Stimulated activated CD4-positive, alpha-beta T cell treated with anti-CD3 and anti-CD28 coated beads, Interleukin-4, amount 100 ng/mL, for 24 hours (primary cell): ENCODE measurements at places on chromosomes 6 and 20.

DNA sequence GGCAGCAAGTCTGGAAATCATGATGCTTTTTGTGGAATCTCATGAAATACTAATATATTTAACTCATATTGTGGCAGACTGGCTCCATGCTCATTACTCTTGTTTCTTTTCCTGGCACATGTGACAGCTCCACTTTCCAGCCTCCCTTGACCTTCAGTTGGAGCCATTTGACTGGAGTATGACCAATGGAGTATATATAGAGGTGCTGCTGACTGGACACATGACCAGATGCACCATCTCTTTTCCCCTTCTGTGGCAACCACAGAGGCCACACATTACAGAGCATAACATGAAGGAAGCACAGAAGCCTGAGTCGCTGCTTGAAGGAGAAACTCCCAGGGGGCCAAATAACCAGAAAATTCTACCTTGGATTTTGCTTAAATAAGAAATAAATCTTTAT lies 77.4 kb downstream of the MKKS start:
- DNase-seq = no peak

DNA sequence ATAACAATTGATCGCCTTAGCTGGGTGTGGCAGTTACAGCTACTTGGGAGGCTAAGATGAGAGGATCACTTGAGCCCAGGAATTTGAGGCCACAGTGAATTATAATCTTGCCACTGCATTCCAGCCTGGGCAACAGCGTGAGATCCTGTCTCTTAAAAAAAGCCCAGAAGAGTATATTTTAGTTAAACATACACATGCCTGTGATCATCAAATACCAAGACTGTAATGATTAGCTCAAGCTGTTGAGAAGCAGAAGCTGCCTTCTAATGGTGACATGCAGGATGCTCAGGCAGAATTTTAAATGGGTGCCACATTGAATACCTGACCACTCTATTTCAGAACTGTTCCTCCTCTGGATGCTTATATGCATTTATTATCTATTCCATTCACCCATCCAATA lies 8.9 kb upstream of the TMEM14A start:
- no peak for DNase-seq

GRCh38 chr6:34973547-34974248 lies 84.6 kb downstream of the ANKS1A start:
- no peak for DNase-seq

GRCh38 chr6:123980311-123980710 lies 176.6 kb downstream of the NKAIN2 start:
- DNase-seq = no peak

DNA sequence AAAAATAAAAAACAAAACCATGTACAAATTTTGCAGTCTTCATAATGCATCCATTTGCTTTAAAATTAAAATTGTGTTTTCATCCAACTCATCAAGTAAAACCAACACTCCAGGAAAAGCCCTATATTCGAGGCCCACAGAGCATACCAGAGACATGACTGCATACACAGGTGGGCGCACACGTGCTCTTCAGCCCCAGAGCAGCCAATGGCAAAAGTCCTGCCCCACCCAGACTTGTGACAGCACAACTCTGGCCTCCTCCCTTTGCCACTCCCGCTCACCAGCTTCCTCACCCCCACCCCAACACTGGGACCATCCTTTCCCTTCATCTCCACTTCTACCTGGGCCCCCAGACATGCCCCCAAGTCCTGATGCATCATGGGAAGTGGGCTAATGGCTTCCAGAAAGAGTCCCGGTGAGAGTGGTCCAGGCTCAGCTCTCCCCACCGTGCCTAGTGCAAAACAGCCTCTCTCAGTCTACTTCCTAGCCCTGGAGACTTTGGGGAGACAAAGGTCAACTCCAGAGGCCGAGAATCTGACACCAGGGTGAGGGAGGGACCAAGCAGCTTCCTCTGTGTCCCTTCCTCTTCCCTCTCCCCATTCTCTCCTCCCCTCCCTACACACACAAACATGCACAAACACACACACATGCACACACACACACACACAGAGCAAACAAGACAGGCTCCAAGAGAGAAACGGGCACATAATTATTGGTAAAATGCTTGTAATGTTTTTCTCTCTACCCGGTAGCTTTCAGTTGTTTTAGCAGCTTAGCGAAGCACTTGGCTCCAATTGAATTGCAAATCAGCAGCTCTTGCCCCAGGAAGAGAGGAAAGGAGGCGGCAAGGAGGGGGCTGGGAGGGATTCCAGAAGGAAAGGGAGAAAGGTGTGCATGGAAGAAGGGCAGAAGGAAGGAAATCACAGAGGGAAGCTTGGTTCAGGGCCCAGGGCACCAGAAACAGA lies 14.3 kb downstream of the GRM4 start:
- no peak for DNase-seq

GRCh38 chr20:52601295-52601971 lies 370.7 kb upstream of the TSHZ2 start:
- no peak for DNase-seq

GRCh38 chr6:156618600-156619205 lies 158.5 kb upstream of the ARID1B start:
- DNase-seq = no peak

GRCh38 chr20:48360342-48360975 lies 467.3 kb downstream of the PREX1 start:
- DNase-seq = no peak
